ENCODE measurements at places on chromosomes 6 and 20. TPM values are rescaled to one million over a fixed set of nuclear protein-coding genes. Genes with fewer than 3 reads are reported as not detected.

GRCh38 chr6:45494416-45495135, 116.8 kb upstream of the SUPT3H start:
- H3K27me3 ChIP-seq: no peaks in the 10 kb centered on the region
- H3K36me3 ChIP-seq: no peaks in the 10 kb centered on the region
- H3K4me1 ChIP-seq: peaks cover 21% of the 10 kb centered on the region
- H3K27ac ChIP-seq: no peak overlapping the region
- no peak overlapping the region for H3K4me3 ChIP-seq

DNA sequence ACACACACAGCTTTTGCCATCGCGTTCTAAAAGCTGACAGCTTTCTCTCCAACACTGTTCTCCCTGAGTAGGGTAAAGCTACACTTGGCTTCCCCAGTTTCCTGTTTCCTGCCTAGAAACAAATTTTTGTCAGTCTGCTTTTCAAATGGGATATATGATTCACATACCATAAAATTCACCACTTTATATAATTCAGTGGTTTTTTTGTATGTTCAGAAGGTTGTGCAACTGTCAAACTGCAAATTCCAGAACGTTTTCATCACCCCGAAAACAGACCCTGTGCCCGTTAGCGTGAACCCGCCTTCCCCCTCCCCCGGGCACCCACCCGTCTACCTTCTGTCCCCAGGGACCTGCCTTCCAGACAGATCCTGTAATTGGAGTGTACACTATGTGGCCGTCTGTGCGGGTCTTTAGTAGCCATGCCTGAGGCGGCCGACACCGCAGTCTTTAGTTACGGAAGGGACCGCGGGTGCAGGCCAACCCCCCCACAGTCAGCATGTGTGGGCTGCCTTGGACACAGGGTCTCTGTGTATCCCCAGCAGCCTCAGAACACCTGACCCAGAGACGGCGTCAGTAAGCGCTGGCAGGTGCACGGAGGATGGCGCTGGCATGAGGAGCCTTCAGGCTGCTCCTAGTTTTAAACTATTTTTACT, 16.6 kb downstream of the HRH3 start:
- DNase-seq: no peak
- H3K4me1 ChIP-seq: peaks cover 18% of the 10 kb centered on the region
- no peak overlapping the region for H3K27ac ChIP-seq
- H3K27me3 ChIP-seq: no peaks in the 10 kb centered on the region

DNA sequence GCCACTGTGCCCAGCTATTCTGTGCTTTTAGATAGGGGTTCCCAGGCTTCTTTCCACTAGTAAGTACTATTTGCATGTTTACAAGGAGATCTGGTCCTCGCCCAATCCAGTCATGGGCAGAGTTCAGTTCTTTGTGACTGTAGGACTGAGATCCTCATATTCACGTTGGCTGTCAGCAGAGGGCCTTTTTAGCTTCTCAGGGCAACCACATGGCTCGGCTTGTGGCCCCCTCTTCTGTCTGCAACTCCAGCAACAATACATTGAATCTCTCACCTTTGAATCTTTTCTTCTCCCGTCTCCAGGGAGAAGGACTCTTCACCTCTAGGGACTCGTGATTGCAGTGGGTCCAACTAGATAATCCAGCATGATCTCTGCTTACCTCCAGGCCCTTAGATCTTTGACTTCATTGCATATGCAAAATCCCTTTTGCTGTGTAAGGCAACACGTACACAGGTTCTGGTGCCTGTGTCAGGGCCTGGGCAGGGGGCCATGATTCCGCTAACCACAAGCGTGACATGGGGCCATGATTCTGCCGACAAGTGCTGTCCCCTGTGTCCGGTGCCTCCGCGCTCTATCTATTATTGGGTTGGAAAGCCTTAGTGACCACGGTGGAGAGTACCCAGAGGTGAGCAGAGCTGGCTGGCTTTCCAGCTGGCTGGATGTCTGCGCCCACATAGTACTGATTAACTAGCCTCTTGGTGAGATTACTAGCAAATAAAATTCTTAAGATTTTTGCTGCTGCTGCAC, 5.1 kb downstream of the CCR6 start:
- H3K36me3 ChIP-seq: peaks cover 46% of the 10 kb centered on the region
- no peaks in the 10 kb centered on the region for H3K27me3 ChIP-seq
- no peak for DNase-seq
- H3K4me1 ChIP-seq: peaks cover 71% of the 10 kb centered on the region
- peak overlapping the region; percentile 85 for H3K27ac ChIP-seq

- no peak overlapping the region for H3K27ac ChIP-seq
- H3K4me3 ChIP-seq: no peak overlapping the region
- DNase-seq: no peak
- no peaks in the 10 kb centered on the region for H3K4me1 ChIP-seq
Measured at GRCh38 chr6:164296411-164296810, 881.9 kb downstream of the QKI start.

DNA sequence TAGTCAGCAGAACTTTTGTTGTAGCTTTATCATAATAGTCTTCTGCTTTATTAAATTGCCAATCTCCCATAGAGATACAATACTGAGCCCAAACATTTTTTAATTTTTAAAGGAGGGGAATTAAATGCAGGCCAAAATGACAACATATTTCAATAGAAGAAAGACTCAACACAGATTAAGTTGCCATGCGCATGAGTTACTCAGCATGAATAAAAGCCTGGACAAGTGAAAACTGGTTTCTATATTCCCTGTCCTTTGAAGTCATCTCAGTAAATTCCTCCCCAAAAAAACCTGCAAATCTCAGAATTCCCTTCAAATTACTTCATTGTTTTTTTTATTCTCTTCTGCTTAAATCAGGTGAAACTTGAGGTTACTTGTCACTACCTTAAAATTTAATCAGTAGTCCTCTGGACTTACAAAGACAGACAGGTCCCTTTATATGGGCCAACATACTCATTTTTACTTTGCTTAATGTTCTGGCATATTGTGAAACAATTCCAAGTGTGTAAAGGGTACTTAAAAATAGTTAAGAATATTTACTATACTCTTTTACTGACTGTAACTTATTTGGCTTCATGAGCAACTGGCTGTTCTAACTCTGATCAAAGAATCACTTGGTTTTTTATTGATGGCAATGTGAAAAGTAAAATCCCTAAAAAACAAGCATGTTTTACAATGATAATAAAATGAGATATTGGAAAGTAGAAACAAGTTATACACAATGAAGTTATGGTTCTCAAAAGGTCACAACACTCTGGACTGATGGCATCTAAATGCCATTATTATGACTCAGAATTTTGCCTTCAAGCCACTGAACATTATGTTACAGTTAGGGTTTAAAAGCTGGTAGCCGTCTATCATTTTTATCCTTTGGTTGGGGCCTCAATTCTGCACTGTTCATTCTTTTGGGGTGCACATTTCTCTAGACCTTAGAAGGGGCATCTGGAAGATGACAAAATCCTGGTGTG, 49.9 kb upstream of the COL21A1 start:
- H3K27me3 ChIP-seq: no peaks in the 10 kb centered on the region
- H3K36me3 ChIP-seq: no peaks in the 10 kb centered on the region
- no peaks in the 10 kb centered on the region for H3K4me1 ChIP-seq

- H3K4me1 ChIP-seq: no peaks in the 10 kb centered on the region
- H3K27me3 ChIP-seq: peaks cover 34% of the 10 kb centered on the region
- no peak overlapping the region for H3K4me3 ChIP-seq
Measured at GRCh38 chr20:21411725-21412124, 14.4 kb upstream of the NKX2-4 start.

DNA sequence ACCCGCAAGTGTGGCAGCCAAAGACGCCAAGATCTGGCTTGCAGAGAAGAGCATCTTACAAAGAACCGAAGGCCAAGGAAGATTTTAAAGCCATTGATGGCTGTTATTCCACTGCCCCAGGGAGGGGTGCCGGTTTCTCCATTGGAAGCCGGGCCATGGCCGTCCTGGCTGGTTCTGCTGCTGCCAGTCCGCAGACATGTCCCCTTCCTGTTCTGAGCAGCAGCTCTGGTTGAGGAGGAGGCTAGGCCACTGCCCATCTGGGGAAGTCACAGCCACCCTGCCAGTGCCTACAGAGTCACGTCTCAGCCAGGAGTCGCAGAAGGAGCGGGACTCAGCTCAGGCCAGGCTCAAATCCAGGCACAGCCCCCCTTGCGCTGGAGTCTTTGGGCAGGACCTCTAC, 42.6 kb upstream of the MRGBP start:
- DNase-seq: no peak
- peaks cover under 1% of the 10 kb centered on the region for H3K36me3 ChIP-seq
- H3K4me1 ChIP-seq: no peaks in the 10 kb centered on the region
- no peak overlapping the region for H3K4me3 ChIP-seq
- H3K27me3 ChIP-seq: peaks cover 28% of the 10 kb centered on the region
- H3K27ac ChIP-seq: no peak overlapping the region

DNA sequence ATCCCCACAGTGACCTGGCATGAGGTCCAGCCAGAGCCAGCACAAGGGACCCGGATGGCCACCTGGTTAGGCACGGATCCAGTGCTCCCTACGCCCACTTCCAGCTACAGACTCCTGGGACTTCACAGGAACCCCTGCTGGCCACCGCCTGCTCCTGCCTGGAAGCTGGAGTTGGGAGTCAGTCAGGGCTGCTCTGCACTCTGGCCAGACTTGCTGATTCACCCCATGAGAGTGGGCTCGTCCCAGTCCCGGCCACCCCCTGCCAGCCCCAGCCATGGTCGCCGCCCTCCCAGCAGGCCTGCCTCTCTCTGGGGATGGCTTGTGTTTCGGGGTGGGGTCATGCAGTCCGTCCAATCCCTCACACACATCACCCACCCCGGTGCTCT, 125.8 kb downstream of the DLL1 start:
- no peaks in the 10 kb centered on the region for H3K27me3 ChIP-seq
- H3K36me3 ChIP-seq: no peaks in the 10 kb centered on the region
- H3K4me3 ChIP-seq: no peak overlapping the region

DNA sequence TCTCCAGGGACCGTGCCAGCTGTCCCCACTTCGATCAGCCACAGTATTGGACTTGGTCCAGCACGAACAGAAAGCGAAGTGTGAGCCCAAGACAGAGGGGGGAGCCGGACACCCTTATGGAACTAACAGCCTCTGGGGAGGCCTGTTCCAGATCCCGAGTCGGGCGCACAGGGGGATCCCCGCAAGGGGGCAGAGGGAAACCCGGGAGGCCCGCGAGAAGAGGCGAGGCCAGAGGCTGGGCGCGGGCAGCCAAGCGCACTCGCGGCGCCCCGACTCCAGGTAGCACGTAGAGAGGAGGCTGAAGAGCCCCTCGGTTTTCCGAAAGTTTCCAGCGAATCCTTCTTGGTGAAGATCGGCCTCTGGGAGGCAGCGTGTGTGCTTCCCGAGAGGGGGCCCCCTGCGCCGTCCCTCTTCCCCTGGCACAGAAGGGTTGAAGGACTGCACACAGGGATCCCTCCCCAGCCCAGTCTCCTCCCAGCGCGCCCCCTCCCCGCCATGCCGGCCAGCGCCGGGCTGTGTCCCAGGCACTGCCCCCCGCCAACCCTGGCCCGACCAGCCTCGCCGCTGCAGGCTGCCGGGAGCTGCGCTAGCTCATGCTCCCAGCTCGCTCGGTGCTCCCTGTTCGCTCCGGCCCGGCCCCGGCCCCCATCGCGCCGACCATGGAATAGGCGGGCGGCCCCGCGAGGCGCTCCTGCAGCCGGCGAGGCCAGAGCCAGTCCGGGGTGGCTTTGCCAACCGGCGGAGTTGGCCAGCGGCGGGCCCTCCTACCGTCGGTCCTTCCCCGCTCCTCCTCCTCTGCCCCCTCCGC, 577 bp upstream of the SLC24A3 start:
- peaks cover 4% of the 10 kb centered on the region for H3K4me1 ChIP-seq
- H3K36me3 ChIP-seq: no peaks in the 10 kb centered on the region
- H3K4me3 ChIP-seq: no peak overlapping the region
- peaks cover 47% of the 10 kb centered on the region for H3K27me3 ChIP-seq

DNA sequence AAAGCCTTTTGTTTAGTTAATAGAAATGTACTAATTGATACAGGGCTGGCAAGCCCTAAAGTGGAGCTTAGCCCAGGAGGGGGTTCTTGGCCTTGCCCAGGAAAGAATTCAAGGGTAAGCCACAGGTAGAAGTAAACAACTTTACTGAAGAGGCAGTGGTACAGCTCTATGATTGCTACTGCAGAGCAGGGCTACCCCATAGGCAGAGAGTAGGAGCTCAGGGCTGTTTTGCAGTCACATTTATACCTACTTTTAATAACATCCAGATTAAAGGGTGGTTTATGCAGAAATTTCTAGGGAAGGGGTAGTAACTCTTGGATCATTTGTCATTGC, 680.4 kb upstream of the GJE1 start:
- H3K36me3 ChIP-seq: no peaks in the 10 kb centered on the region
- no peak for DNase-seq
- no peaks in the 10 kb centered on the region for H3K27me3 ChIP-seq

DNA sequence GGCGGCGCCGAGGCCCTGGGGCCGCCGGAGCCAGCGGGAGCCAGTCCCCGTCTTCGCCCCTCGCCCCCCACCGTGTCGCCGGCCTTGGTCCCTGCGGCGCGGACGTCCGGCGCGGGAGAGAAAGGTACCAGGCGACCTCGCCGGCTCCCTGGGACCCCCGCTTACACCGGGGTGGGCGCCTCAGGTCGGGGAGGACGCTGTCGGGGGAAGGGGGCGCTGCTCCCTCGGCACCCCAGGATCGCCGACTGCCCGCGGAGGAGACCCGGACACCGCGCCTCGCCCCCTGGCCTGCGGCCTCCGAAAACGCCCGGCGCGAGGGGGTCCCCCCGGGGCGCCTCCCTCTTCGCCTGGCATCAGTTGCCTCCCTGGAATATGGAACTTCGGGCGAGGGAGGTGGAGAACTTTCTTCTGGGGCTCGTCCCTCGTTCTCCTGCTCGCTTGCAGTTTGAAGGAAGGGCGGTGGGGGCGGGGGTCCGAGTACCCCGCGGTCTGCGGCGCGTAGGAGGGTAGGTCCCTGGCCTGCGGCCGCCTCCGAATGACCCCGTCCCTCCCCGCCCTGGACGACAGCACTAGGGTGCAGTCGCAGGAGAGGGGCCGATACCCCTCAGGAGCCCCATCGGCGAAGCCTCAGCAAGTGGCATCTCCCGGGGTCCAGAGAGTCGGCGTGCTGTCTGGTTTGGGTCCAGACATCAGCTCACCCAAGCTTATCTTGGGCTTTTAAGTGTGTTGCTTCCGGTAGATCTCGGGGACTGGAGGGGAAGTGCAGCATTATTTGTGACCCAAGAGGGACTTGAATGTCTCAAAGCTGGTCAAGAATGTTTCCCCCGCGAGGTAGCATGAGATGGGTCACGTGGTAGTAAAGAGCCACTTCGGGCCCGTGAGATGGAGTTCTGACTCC, 549 bp downstream of the ANKRD6 start:
- H3K4me1 ChIP-seq: peaks cover 12% of the 10 kb centered on the region
- peak overlapping the region; percentile 66 for H3K27ac ChIP-seq
- peak overlapping the region; percentile 81 for H3K4me3 ChIP-seq
- H3K27me3 ChIP-seq: no peaks in the 10 kb centered on the region
- DNase-seq: peak; percentile 31

GRCh38 chr6:40907198-40907701, 131.8 kb downstream of the UNC5CL start:
- H3K36me3 ChIP-seq: no peaks in the 10 kb centered on the region
- H3K4me1 ChIP-seq: peaks cover under 1% of the 10 kb centered on the region
- H3K27me3 ChIP-seq: peaks cover 39% of the 10 kb centered on the region
- H3K4me3 ChIP-seq: no peak overlapping the region
- no peak overlapping the region for H3K27ac ChIP-seq

GRCh38 chr20:17896193-17896723, 72.3 kb downstream of the SNX5 start:
- peak overlapping the region; percentile 60 for H3K27ac ChIP-seq
- H3K27me3 ChIP-seq: no peaks in the 10 kb centered on the region
- H3K36me3 ChIP-seq: no peaks in the 10 kb centered on the region
- H3K4me1 ChIP-seq: peaks cover 28% of the 10 kb centered on the region
- no peak for DNase-seq

The BMP7 gene
- not detected for polyA plus RNA-seq

The TCFL5 gene
- polyA plus RNA-seq: 1.6 TPM

The MOCS1 gene
- 2.6 TPM for polyA plus RNA-seq

The GRM1 gene
- polyA plus RNA-seq: not detected

The SPATA25 gene
- not detected for polyA plus RNA-seq

The ZNF165 gene
- polyA plus RNA-seq: 7.1 TPM
